SHP77 treated with DMSO at 0.1 percent for 48 hours (cell line): ENCODE measurements at places on chromosomes 11 and 22.
A peak's percentile ranks its signal among the peaks of the same experiment; 100 is the strongest.

DNA sequence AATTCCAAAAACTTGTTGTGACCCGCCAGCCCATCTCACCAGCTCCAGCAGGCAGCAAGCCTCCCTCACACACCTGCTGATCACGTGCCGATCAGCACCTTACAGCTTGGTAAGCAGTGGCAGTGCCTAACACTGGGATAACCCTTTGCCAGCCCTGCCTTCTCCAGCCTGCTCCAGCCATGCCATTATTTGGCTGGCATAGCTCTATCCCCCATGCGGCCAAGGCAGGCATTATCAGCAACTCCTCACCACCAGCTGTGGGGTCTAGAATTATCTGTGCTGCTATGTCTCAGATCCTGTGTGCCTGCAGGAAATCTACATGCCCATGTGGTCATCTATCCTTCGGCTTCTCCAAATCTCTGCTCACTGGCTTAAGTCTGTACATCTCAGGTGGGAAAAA lies 215.0 kb downstream of the ST3GAL4 start:
- no peak for DNase-seq

DNA sequence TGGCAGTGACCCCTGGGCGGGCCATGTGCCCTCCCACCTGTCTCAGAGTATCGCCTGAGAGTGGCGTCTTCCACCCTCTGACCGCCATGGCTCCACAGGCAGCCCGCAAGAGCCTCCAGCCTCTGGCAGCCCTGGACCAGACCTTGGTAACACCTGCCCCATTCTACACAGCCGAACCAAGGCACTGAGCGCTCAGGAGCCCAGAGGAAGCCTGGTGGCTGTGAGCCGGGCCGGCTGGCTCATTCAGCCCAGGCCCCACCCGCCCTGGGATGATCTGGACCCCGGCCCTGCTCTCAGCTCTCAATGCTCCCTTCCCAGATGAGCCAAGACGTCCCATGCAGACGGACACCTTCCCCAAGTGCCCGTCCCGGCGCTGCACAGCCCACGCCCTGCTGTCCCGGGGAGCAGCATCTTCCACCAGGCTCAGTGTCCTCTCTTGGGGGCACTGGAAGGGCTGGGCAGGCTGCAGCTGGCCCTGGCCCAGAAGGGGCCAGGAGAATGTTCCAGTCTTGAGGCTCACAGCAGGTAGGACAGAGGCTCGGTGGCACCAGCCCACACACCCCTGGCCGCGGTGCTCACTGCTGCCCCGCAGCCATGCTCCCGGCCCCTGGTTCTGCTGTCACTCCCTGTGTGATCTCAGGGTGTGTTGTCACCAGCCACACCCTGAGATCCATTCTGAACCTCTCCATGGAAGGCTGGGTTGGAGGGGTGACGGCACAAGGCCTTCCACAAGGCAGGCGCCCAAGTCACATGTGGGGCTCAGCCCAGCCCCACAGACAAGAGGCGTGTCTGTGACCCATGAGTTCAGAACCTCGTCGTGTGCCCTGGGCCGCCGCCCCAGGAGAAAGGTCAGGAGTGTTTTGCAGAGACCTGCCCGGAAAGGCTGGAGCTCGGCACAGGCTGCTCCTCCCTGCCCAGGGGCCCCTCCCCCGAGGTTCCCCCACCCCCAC lies 24.2 kb upstream of the PPARA start:
- no peak for DNase-seq

- no peak for DNase-seq
Measured at GRCh38 chr11:111469200-111469599, 43.0 kb downstream of the BTG4 start.

DNA sequence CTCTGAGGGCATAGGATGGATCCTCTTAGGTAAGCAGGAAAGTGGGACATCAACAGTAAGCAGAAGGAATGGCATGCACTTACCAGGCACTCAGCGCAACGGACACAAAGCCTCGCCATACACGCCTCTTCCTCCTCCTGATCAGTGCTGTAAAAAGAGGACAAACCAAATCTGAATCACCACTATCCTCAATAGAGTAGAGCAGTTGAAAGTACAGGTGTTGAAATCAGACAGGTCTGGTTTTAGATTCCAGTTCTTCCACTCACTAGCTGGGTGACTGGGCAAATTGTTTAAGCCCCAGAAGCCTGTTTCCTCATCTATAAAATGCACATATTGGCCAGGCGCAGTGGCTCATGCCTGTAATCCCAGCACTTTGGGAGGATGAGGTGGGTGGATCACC lies 8.6 kb upstream of the JAML start:
- DNase-seq = no peak

GRCh38 chr11:66739983-66740382 lies 11.0 kb upstream of the SPTBN2 start:
- no peak for DNase-seq

DNA sequence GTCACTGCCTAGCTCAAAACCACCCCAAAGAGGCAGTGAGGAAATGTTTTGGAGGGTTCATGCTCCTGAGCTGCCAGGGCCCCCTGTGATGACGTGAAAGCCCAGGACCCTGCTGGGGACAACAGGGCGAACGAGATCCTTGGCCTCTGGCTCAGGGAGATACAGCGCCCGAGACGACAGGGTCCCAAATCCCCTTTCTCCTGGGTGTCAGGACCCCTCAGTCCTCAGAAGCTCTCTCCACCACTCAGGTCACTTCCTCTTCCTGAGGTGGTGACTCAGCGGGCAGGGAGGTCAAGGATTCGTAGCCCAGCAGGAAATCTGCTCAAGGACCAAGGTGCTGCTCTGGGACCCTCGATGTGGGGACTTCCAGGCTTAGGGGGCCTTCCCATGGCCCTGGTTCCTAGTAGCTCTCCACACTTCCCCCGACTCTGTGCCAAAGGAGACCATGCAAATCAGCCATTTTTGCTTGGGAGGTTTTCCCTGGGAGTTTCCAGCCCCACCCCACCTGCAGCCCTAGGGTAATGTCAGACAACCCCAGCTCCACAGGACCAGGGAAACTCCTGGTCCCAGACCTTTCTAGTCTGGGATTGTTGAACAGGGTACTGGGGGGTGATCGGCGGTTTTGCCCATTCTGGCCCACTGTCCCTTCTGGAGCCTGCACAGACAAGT lies 12.8 kb downstream of the BCL9L start:
- DNase-seq = no peak

DNA sequence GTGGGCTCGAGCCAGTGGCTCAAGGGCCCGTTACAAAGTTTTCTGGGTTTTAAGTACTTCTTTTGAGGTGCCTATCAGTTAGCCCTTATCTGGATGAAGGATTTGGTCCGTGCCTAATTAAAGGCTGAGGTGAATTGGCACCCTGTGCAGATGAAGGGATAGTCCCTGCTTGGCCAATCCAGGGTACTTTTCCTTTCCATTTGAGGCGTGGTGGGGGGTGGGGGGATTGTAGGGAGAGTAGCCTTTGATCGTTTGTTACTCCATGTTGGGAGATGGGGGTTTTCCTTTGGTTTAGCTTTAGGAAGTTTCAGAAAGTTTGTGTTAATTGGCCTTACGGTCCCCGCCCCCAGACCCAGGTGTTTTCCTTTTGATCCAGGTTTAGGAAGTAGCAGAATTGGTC lies 170.8 kb downstream of the DDX10 start:
- no peak for DNase-seq

DNA sequence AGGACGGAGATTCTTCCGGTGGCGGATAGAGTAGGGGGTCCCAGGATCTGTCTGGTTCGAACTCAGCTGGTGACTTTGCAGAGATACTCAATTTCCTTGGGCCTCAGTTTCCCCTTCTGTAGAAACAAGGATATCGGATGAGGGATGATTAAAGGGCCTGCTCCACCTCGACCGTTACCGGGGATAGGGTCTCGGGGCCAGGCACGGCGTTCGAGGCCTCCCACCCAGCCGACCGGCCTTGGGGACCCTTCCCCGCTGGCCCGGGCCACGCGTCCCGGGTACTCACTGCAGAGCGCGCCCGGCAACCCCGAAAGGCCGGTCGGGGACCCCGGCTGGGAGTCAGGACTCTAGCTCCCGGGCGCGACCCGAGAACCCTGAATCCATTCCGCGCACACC lies 321 bp downstream of the RHBDD3 start:
- no peak for DNase-seq

DNA sequence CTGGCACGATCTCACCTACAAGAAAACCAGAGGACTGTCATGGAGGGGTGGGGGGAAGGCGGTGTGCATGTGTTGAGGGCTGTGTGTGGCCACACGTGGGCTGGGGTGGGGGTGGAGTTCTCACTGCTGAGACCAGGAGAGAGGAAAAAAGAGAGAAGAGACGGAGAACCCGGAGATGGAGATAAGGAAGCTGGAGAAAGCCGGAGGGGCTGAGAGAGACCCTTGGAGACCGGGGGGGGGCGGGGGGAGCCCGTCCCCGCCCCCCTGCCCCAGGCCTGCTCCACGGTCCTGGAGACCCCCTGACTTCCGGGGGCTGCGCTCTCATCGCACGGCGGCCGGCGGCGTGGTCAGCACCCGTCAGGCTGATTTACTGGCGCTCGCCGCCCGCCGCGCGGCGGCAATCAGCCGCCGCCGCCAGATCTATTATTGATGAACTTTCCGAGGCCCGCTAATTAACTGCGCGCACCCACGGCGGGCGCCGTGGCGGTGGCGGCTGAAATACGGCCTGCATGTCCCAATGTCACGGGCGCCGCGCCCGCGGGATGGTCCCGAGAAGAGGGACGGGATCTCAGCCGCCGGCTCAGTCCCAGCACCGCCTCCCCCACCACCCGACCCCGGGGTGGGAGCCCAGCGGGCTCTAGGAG lies 187.4 kb downstream of the MN1 start:
- DNase-seq = no peak

DNA sequence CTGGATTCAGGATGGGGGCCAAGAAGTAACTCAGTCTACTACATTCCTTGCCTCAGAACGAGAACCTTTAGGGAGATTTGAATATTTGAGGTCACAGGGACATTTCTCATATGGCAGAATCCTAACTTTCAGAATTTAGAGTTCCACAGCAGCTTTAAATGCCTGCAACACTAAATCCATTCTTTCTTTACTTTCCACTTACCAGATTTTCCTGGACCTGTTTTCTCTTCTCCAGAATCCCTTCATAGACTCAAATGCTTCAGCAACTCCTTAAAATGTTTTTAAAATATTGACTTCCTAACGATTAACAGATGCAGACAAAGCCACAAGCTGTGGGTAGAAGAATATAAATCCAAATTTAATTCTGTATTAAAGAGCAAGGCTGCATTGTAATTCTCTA lies 63.1 kb downstream of the PRSS23 start:
- DNase-seq = no peak

GRCh38 chr22:47504962-47505361 lies 742.5 kb downstream of the TBC1D22A start:
- no peak for DNase-seq

DNA sequence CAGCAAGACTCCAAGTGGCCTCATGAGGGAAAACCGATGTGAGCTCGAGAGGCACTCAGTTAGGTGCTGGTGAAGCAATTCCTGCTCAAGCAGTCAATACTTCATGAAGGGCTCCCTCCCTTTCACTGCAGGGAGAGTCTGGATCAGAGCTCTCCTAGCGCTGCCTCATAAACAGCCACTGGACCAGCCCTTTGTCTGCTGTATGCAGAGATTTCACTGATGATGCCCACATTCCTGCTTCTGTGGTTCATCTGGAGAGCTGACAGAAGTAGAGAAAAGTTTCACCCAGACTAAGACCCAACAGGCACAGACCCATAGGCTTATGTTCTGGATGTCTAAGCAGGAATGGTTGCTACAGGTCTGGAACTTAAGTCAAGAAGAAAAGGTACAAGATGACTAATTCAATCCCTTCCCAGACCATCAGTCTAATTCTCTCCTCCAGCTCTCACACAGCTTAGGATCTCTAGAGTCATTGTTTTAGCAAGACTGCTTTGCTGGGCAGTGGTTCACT lies 4.0 kb downstream of the UCP2 start:
- DNase-seq = no peak

- no peak for DNase-seq
Measured at GRCh38 chr22:37044634-37045625, 6.6 kb upstream of the KCTD17 start.

DNA sequence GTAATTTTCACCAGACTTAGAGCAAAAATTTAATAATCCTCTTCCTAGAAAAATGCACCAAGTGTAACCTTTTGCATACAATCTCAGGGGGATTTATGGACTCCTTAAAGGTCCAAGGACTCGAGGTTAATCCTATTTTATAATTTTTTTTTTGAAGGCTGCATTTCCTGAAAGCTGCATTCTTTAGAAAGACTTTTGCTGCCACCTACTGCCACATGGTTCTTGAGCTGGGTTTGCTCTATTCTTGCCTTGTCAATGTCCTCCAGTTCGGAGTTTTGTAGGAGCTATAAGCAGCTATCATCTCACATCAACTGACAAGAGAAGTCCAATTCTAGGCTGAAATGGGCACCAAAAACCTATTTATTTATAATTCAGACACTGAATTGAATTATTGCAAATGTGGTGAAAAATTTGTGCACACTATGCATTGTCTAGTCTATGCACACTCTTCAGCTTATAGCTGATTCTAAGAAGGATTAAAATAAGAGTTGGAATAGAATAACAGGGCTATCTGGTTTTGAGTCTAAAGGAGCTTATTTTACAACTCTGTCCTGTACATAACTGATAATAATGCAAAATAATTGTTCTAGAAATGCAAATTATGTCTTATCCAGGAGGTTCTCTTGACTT lies 31.3 kb downstream of the TRAF6 start:
- peak; percentile 3 for DNase-seq

DNA sequence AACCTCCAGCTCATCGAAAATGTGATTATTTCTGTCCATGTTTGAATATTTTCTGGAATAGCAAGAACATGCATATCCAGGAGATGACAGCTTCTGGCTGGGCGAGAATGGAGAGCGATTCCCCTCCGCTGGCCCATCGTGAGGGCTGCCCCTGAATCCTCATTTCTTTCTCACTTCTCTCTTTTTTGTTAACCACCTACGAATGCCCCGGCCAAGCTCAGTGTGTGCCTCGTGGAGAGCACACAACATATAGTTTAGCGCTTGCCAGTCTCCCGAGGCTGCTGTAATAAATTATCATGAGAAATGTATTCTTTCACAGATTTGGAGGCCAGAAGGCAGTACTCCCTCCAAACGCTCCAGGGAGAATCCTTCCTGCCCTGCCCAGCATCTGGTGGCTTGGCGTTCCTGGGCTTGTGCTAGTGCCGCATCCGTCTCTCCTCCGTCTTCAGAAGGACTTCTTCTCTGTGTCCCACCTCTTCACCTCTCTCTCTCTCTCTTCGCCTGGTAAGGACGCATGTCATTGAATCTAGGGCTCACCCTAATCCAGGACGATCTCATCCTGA lies 1306.0 kb downstream of the TBC1D22A start:
- no peak for DNase-seq

GRCh38 chr22:22396741-22397291 lies 111.7 kb downstream of the ZNF280B start:
- no peak for DNase-seq

- no peak for DNase-seq
Measured at GRCh38 chr11:62491571-62492329, 54.9 kb downstream of the AHNAK start.

DNA sequence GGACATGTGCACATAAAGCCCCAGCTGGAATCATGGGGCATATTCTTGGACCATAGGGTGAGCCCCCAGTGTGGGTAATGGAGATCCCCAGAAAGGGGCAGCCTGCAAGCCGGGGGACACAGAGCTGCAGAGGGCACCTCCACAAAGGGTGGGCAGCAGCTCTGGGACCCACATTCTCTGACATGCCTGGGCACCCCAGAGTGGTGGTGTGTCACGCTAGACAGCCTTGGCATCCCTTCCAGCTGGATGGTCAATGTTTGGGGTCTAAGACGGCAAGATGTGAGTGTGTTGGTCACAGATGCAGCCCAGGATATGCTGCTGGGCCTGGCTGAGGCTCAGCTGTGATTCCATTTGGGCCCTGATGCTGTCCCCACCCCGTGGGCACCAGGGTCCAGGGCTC lies 9.7 kb downstream of the ADORA2A start:
- no peak for DNase-seq
